NCI-H2227 treated with DMSO at 0.1 percent for 48 hours (cell line): ENCODE measurements at places on chromosomes 4 and X.

- DNase-seq: no peak
Measured at GRCh38 chr4:105620640-105621323, 68.4 kb downstream of the ARHGEF38 start.

- no peak for DNase-seq
Measured at GRCh38 chrX:121755541-121755940, 708.1 kb downstream of the GLUD2 start.

- no peak for DNase-seq
Measured at GRCh38 chr4:110778521-110778920, 155.6 kb upstream of the PITX2 start.

- no peak for DNase-seq
Measured at GRCh38 chrX:623599-624315, 6.8 kb upstream of the SHOX start.

GRCh38 chr4:8039290-8039689 lies 99.6 kb upstream of the AFAP1 start:
- peak; percentile 85 for DNase-seq

DNA sequence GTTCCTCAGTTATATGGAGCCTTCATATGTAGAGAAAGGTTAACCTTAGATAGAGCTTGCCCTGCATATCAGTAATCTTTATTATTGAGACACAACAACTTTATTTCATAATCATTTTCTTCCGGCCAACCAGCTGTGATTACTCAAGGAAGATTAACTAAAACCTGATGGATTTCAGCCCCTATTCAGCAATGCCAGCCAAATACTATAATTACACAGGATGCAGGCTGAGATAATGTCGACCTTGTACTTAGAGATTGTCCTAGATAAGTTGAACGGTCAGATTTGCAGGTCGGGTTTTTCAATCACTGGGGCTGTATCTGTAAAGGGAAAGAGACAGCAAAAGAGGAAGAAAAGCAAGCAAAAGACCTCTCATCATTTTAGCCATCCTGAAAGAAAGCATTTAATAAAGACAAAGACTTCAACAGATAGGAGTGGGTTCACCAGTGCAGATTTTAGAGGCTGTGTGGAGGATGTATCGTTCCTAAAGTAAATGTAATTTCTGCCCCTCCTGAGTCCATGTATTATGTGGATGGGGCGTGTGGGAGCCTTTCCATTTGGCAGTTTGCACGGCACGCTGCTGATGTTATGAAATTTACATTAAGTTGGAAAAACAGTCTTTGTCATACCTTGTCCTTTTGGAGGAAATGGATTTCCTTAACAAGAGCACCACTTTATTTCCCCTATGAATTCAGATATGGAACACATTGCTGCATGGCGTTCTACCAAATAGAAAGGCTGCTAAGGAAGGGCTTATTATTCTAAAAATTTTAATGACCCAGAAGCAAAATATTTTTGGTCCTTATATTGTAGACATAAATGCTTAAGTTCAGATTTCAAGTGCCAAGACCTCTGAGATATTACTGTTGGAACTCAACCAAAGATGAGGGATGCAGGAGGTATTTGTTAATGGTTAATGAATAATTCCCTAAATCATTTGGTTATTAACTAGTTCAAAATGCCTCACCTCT lies 496.7 kb downstream of the SPRY1 start:
- no peak for DNase-seq

GRCh38 chr4:82753725-82754410 lies 44.7 kb downstream of the SCD5 start:
- no peak for DNase-seq
